ENCODE measurements at places on chromosomes 5 and 9.

DNA sequence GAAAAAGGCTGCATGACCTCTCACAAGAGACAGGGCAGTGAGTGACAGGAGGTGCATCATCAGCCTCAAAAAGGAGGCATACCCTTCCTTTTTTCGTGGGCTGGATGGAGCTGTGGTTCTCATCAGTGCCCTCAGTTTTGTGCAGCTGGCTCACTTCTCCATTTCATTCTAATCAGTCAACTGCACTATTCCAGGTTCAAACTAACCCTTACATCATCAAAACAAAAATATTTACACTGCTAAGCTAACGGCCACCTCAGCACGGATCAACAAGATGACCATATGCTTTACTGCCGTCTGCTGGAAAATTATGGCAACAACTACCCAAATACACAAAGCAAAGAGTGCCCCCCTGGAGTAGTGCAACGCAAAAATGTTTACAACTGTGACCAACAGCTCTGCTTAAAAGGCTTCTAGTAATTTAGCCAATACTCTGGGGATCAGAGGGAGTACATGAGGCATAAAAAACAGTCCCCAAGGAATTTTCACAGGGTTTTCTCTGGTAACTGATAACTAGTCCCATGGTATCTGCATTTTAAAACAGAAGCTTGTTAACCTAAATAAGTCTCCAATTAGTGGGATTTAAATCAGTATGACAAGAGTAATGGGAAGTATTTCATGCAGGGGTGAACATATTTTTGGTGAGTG lies 10.8 kb downstream of the KCNV2 start:
- DNase-seq = peak; percentile 22

DNA sequence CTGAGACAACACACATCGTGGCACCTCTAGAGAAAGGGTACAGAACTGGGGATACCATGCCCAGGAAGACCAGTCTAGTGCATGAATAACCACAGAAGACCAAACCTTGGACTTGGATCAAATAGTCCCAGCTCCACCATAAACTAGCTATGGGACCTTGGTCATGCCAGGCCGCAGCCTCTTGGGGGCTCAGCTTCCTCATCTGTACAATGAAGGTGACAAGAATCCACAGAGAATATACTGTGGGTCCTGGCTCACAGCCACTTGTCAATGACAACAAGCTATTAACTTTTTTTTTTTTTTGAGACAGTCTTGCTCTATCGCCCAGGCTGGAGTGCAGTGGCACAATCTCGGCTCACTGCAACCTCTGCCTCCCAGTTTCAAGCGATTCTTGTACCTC lies 3.9 kb downstream of the KYAT1 start:
- no peak for DNase-seq

DNA sequence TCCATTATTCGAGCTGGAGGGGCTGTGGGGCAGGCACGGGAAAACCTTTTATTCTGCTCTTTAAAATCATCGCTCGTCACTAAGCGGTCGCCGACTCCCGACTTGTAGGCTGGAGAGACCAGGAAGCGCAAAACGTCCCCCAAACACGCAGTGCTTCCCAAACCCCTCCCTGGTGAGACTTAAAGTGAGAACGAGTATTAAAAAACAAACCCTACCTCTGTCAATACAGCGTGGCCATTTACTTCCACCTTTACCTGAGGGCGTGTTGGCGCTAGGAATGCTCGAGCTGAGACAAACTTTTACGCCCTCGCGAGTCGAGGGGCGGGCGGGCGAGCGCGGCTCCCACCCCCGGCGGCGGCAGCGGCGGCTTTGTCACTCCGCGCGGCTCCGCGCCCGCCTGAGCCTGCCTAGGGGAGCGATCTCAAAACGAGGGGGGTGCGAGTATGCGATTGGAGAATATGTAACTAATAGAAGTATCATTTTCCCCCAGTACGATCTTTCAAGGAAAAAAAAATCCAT lies at the start of gene NR2F1-AS1:
TSS of gene NR2F1-AS1 (minus strand) at position 293 of the 519 bp plus-strand sequence.
- DNase-seq = no peak

DNA sequence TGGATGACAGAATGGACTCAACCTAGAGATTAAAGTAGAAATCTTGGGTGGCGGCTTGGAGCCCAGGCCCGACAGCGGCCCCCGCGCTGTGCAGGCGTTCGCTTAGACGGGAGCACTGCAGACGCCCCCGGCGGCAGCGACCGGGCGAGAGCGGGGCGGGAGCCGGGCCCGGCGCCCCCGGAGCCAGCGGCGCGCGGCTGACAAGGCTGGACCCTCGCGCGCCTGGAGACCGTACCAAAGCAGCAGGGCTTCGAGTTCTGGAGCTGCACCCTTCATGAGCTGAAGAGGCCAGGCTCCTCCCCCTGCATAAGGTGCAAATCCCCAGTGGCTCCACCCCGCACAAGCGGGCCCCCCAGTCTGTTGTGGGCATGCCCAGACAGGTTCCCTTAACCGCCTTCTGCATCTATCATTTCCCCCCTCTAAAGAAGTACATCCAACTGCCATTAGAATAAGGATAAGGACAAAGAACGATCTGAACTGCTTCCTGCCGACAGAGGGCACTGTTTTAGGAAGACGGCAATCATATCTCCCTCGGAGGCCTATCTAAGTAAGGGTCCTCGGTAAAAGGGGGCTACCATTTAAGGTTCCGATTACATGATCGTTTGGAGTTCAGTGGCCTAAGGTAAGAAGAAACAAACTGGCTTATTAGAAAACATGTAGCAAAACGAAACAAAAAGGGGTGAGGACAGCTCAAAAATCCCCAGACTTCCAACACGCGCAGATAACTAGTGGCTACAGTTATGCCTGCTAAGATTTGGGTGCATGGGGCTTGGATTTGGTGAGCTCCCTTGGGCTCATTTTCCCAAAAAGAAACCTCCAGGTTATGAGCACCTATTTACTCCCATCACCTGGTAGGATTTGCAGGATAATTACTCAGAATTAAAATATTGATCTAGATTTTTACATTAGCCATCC lies 66.3 kb downstream of the RGMB start:
- no peak for DNase-seq

- no peak for DNase-seq
Observed at GRCh38 chr5:138448481-138449398, 9.9 kb downstream of the REEP2 start.

DNA sequence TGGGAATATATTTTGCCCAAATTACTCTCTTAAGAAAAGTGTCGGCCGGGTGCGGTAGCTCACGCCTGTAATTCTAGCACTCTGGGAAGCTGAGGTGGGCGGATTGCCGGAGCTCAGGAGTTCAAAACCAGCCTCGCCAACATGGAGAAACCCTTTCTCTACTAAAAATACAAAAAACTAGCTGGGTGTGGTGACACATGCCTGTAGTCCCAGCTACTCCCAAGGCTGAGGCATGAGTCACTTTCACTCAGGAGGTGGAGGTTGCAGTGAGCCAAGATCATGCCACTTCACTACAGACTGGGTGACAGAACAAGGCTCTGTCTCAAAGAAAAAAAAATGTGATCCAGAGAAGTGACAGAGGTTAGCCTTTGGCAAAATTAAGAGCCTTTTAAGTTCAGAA lies 26.4 kb upstream of the TMEM171 start:
- peak; percentile 35 for DNase-seq

All from GM04503 (cell line).